ENCODE measurements at places on chromosomes 16 and 17.

DNA sequence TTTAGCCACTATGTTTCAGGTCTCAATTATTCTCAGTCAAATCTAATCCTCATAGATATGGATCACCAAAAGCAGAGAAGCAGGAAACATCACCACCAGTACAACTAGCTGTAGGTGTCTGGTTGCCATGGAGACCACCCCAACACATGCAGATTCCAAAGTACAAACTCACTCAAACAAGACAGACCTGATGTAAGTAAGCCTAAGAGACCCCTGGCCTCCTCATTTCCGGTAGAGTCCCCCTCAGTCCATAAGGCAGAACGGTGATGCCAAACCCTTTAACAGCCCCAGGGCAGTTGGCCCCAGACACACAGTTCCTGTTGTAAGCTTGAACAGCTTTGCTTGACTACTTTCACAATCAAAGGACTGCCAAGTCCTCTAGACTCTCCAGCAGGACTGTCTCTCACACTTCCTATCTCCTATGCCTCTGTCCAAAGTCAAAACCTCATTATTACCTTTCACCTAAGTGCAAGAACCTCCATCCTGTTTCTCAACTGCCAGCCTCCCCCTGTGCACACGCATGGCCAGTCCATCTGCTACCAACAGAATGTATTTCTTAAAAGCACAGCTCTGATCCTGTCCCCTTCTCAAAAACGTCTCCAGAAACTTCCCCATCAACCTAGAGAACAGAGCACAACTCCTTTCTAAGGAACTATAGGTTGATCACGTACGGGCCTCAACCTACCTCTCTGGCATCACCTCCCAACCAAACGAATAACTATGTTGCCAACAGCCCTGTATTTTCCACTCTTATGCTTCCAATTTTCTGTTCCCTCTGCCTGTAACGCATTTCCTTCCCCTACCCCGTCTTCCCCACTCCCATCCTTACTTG, 23.9 kb downstream of the SLC39A11 start:
- no peak for DNase-seq

- no peak for DNase-seq
Measured at GRCh38 chr17:64174686-64175456, 44.9 kb upstream of the ERN1 start.

DNA sequence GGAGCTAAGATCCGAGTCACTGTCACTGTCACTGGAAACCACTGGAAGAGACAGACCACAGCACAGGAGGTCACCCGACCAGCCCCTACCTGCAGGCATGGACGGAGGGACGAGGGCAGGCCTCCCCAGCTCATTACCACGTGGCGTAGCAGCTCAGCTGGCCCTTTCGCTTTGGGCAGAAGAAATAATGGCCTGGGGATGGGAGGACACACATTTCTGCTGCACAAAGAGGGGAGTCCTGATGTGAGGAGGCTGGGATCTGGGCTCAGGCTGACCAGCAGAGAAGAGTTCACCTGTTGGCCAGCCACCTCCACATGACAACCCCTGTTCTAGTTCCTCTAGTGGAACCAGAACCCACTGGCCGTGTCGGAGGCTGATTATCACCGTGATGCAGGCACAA, 38.2 kb upstream of the DOC2B start:
- no peak for DNase-seq

DNA sequence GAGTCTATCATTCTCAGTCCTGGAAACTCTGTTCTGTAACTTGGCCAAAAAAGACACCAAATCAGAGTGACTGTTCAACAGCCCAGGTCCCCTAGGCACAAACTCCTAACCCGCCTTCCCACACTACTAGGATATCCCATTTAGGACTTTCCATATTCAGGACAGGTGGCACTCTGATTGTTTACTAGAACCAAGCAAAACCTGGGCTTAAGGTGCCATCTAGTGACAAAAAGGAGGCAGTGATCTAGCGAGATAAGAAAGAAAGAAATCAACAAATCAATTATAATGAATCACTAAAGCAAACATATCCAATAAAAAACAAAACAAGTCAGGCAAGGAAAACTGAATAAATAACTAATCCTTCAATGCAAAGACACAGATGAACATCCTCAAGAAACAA, 203.9 kb downstream of the CEP112 start:
- DNase-seq, result no peak

DNA sequence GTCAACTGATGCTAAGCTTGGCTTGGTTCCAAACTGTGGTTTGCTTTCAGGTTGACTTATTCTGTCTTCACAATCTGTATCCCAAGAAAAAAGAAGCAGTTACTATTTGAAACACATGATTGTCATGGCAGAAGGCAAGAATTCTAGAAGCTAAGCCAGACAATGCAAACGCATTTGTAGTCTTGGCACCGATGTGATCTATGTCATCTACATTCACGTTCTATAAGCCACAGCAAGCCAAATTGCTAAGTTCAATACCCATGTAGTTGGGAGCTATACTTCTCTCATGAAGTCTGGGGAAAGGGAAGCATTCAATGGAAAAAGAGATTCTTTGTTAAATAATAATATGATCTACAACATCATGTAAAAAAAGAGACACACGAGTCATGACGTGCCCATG, 18.3 kb upstream of the KIF2B start:
- DNase-seq, result no peak

GRCh38 chr17:13128676-13129075, 110.8 kb upstream of the ELAC2 start:
- DNase-seq, result no peak

DNA sequence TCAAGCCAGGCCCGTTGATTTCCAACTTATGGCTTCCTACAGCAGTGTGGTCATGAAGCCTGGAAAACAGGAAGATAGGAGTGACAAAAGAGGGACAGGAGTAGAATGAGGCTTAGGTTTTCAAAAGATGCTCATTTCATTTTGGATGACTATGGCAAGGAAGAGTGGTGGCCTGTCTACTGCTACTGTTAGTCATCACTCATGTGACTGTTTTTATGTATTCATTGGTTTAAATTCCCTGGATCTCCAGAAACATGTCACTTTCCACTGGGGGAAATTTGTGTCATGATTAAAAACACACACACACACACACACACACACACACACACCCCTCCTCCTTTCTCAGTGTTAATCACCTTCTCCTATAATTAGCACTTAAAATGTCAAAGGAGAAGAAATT, 1.1 kb upstream of the CYLD start:
- no peak for DNase-seq

DNA sequence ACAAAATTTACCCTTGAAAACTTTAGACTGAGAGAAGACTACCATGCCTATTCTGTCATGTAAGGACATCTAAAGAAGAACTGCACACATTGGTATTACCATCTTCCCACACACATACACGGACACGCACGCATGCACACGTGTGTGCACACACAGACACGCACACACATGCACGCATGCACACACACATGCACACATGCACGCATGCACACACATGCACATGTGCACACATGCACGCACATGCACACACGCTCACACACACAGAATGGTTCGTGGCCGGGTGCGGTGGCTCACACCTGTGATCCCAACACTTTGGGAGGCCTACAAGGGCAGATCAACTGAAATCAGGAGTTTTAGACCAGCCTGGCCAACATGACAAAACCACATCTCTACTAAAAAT, 296.9 kb upstream of the HSBP1 start:
- DNase-seq, result no peak

GRCh38 chr17:77884019-77884418, 74.5 kb upstream of the TNRC6C start:
- DNase-seq, result no peak

DNA sequence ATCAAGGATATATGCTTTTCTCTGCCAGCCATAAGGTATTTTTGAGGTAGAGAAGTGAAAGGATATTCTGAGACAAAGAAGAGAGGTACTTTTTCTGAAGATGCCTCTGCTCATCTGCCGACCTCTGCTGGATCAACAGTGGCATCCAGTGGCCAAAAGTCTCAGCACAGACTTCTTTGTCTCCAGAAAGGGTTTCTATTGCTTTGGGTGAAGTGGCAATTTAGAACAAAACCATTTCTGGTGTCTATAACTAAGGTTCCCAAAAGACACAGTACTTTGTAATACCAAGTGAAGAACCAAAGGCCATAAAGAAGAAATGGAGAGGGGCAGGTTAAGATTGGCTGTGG, 155.2 kb upstream of the C17orf78 start:
- DNase-seq, result no peak

DNA sequence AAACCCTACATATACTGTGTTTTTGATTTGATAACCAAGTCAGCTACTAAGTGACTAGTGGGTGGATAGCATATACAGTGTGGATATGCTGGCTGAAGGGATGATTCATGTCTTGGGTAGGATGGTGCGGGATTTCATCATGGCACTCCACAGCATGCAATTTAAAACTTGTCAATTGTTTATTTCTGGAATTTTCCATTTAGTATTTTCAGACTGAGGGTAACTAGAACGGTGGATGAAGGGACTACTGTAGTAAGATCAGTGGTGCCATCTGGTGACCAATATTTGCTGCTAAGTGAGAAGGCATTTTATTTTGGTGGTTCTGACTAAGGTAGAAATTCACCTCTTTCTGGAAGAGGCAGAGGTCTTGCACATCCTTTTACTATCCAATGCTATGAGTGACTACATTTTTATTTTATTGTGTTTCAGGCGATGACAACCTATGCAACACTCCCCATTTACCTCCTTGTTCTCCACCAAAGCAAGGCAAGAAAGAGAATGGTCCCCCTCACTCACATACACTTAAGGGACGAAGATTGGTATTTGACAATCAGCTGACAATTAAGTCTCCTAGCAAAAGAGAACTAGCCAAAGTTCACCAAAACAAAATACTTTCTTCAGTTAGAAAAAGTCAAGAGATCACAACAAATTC, 3.1 kb downstream of the CDC6 start:
- DNase-seq, result no peak

DNA sequence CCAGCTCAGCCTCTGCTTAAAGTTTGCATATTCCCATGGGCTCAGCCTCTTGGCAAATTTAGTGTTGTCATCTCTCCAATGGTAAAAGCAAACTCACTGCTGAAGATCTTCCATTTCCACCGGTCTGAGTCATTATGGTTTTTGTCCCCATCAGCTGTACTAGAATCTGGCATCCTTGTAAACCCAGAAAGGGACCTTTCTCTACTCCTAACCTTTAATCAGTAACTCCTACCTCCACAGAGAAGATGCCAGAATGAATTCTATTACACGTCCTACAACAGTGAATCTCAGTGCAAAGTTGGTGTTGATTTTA, 45.8 kb downstream of the ZNF652 start:
- no peak for DNase-seq

DNA sequence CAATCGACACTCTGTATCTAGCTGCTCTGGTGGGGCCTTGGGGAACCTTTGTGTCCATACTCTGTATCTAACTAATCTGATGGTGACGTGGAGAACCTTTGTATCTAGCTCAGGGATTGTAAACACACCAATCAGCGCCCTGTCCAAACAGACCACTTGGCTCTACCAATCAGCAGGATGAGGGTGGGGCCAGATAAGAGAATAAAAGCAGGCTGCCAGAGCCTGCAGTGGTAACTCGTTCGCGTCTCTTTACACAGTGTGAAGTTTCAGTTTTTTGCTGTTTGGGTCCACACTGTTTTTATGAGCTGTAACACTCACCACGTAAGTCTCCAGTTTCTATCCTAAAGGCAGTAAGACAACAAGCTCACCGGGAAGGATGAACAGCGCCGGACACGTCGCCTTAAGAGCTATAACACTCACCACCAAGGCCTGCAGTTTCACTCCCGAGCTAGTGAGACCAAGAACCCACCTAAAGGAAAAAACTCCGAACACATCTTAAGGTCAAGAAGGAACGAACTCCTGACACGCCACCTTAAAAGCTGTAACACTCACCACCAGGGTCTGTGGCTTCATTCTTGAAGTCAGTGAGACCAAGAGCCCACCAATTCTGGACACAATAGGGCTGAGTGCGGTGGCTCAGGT, 64.6 kb downstream of the KPNA2 start:
- no peak for DNase-seq

- no peak for DNase-seq
Measured at GRCh38 chr17:61645920-61646319, 54.9 kb upstream of the NACA2 start.

DNA sequence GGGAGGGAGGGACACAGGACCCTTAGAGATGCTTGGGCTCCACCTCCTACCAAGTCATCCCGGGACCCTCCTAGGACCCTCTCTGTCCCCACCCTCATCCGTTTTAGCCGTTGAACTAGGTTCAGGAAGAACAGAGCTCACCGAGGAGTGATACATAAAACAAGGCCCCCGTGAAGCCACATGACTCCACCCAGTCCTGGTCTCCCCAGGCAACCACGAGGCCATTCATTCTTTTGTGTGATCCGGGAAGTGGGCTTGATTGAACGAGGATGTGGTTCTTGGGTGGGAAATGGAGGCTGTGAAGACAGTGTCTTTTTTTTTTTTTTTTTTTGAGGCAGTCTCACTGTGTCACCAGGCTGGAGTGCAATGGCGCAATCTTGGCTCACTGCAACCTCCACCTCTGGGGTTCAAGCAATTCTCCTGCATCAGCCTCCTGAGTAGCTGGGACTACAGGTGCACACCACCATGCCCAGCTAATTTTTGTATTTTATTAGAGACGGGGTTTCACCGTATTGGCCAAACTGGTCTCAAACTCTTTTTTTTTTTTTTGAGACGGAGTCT, 14.8 kb downstream of the TRARG1 start:
- DNase-seq, result peak; percentile 80

DNA sequence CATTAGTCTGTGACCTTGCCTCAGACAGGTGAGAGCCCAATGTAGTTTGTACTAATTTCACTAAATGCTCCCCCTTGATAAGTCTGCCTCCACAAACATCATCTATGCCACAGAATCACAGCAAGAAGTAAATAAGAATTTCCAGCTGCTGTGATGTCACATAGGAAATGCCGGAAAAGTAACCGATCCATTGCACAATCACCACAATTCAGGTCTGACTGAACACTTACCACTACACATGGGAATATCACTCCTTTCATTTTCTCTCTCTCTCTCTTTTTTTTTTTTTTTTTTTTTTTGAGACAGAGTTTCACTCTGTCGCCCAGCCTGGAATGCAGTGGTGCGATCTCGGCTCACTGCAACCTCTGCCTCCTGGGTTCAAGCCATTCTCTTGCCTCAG, 79.0 kb upstream of the CDH11 start:
- no peak for DNase-seq

GRCh38 chr17:773467-774312, 8.4 kb downstream of the GLOD4 start:
- no peak for DNase-seq

- DNase-seq, result no peak
Measured at GRCh38 chr17:9230346-9230745, 209.0 kb downstream of the NTN1 start.

- DNase-seq, result peak; percentile 78
Measured at GRCh38 chr17:21280081-21280518, 4.4 kb upstream of the MAP2K3 start.

- no peak for DNase-seq
Measured at GRCh38 chr17:80941171-80941570, 50.5 kb upstream of the CHMP6 start.
